ENCODE measurements at places on chromosomes 5 and 9.

- no peak for DNase-seq
Measured at GRCh38 chr9:138082918-138083636, 205.5 kb downstream of the CACNA1B start.

DNA sequence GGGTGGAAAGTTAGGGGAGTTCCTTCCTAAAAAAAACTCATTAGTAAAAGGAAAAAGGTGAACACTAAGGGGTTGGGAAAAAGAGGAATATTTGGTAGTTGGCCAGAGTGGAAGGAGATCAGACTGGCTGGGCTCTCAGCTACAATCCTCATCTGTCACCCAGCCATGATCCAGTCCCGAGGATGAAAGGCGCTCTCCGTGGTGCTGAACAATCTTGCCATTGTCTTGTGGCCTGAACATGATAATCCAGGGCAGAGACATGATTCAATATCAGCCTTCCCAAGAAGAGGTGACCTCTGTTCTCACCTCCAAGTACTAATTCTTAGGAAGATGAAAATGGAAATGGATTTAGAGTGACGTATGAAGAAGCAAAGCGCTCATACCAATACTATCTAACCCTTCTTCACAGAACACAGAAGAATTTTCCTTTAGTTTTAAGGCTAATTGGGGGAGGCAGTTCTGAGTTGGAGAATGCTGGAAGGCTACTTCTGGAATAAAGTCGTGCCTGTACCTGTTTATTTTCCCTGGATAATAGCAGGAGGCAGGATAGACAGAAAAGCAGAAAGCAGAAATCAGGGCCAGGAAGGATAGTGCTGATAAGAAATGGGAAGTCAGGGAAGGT, 36.6 kb upstream of the MYORG start:
- DNase-seq, result peak; percentile 34

DNA sequence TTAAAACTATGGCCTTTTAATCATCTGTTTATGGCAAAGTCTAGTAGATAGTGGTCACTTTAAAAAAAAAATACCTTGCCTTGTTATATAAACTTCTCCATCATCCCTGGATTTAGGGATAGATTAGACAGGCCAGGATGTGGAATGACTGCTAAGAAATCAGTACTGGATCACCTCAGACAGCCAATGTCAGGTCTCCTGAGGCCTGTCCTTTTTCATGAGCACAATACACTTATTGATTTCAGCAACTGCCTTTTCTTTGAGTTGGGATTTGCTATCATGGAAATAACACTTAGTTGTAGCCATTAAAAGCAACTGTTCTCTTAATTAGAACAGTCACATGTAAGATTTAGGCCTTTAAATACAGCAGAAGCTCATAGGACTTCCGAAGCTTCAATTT, 77.9 kb downstream of the NLN start:
- DNase-seq, result no peak

- DNase-seq, result no peak
Measured at GRCh38 chr5:4345850-4346249, 750.2 kb downstream of the IRX1 start.

DNA sequence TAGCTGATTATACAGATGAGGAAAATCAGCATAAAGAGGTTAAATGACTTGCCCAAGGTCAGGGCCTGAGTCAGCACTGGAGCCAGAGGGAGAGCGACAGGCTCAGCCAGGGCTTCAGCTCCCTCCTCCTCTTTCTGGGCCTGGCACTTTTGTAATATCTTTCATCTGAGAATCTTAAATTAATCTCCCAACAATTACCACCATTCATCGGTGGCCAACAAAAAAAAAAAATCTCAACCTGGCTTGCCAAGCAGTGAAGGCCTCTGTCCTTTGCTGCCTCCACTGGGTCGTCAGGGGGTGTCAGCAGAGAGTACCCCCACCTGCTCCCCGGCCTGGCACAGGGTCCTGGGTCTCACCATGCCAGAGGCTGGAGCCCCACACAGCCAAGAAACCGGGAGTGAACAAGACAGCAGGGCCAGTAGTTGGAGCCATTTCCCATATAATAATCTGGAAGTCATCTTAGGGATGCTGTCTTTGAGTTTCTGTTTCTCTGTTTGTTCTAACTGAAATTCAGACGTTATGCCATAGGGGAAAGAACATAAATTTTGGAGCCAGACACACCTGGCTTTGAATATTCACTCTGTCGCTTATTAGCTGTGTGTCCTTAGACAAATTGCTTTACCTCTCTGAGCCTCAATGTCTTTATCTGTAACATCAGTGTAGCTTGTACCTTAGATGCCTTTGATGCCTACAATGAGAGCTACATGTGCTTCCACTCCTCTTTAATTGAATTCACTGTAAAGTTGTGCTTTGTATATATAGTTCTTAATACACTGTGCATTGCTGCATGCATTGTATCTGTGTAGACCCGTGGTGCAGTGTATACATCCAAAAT, 299.9 kb upstream of the MSX2 start:
- no peak for DNase-seq

GRCh38 chr9:137778336-137778735, 99.2 kb upstream of the CACNA1B start:
- DNase-seq, result no peak

DNA sequence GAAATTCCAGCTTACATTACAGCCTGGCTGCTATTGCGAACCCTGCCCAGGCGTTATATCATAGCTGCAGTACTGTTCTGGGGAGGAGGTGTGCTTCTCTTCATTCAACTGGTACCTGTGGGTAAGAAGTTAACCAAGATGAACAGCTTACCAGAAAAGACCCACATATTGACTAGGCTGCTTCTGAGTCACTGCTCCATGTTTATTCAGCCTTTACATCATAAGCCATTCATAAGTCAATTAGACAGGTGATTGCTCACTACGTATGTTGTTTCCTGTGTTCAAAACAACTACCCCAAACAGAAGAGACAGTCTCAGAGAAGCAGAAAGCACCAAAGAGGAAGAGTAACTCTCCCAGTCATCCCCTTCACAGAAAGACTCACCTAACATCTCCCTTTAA, 34.7 kb upstream of the SLC22A5 start:
- no peak for DNase-seq

GRCh38 chr5:166716856-166717492, 1574.5 kb upstream of the WWC1 start:
- no peak for DNase-seq

GRCh38 chr5:177228751-177229150, 74.8 kb downstream of the RAB24 start:
- DNase-seq, result no peak
